Ovary (tissue), 10 donors: ENCODE measurements at places on chromosomes 7 and 10.

- no peak overlapping the region for H3K4me3 ChIP-seq
- no peaks in the 10 kb centered on the region for H3K36me3 ChIP-seq
- DNase-seq = no peak
- no peak overlapping the region for H3K27ac ChIP-seq
Measured at GRCh38 chr10:130227883-130228282, 91.7 kb downstream of the GLRX3 start.

DNA sequence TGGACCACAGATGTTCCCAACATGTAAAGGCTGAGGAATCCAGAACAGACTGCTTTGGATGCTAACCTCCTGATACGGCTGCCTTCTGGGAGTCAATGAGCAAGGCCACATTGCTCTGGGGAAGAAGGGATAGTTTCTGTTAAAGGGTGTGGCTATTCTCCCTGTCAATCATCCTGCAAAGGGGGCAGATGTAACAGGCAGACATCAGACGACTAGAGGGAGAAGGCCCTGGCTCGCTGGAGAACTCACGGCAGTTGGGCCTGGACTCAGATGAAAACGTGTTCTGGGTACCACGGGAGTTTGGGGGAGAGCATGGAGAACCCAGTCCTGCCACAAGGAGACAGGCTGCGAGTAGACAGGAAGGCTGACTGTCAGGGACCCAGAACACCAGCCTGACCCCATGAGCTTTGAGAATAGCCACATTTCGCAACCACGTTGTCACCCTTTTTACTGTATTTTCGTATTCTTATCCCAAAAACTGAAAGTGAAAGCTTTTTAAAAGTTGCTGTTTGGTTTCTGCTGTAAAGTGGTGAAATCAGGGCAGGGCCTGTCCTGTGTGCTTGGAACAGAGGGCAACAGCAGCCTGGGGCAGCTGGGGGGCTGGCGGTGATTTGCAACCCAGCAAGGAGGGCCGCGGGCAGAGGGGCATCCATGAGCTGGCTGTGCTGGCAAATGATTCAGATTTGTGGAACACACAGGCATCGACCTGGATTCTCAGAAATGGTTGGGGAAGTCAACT is 95.3 kb downstream of the MYOF start:
- H3K36me3 ChIP-seq = no peaks in the 10 kb centered on the region
- DNase-seq = no peak
- no peak overlapping the region for H3K27ac ChIP-seq

- no peaks in the 10 kb centered on the region for H3K4me1 ChIP-seq
- no peak overlapping the region for H3K27ac ChIP-seq
- H3K27me3 ChIP-seq = no peaks in the 10 kb centered on the region
- H3K4me3 ChIP-seq = no peak overlapping the region
- no peaks in the 10 kb centered on the region for H3K36me3 ChIP-seq
Measured at GRCh38 chr7:67484244-67484751, 487.7 kb downstream of the TYW1 start.

GRCh38 chr7:32470871-32471270 is 19.3 kb downstream of the LSM5 start:
- no peak overlapping the region for H3K27ac ChIP-seq
- H3K4me1 ChIP-seq = no peaks in the 10 kb centered on the region
- H3K4me3 ChIP-seq = no peak overlapping the region

- no peak overlapping the region for H3K4me3 ChIP-seq
- DNase-seq = no peak
Measured at GRCh38 chr10:84317174-84317573, 11.2 kb upstream of the CCSER2 start.

- no peak overlapping the region for H3K4me3 ChIP-seq
- H3K4me1 ChIP-seq = no peaks in the 10 kb centered on the region
- no peaks in the 10 kb centered on the region for H3K36me3 ChIP-seq
- H3K27ac ChIP-seq = no peak overlapping the region
- H3K27me3 ChIP-seq = no peaks in the 10 kb centered on the region
Measured at GRCh38 chr7:133753513-133753912, 373.6 kb upstream of the LRGUK start.

DNA sequence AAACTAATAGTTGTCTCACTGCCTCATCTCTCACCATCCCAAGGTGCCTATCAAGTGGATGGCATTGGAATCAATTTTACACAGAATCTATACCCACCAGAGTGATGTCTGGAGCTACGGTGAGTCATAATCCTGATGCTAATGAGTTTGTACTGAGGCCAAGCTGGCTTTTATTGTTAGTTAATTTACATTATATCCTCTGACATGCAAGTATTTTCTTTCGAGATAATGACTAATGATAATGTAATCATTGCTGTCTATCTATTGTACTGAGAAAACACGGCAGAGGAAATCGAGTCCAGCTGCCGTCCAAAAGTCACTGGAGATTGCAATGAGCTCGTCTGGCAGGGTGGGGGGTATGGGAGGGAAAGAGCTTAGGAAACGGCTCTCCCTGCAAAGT is 172.4 kb upstream of the LANCL2 start:
- DNase-seq = no peak
- H3K27me3 ChIP-seq = no peaks in the 10 kb centered on the region
- H3K4me3 ChIP-seq = no peak overlapping the region
- H3K27ac ChIP-seq = no peak overlapping the region

GRCh38 chr7:140051820-140052219 is 10.9 kb downstream of the PARP12 start:
- H3K27me3 ChIP-seq = no peaks in the 10 kb centered on the region
- no peak for DNase-seq
- no peak overlapping the region for H3K27ac ChIP-seq
- H3K4me1 ChIP-seq = peaks cover 3% of the 10 kb centered on the region
- no peak overlapping the region for H3K4me3 ChIP-seq
- no peaks in the 10 kb centered on the region for H3K36me3 ChIP-seq

DNA sequence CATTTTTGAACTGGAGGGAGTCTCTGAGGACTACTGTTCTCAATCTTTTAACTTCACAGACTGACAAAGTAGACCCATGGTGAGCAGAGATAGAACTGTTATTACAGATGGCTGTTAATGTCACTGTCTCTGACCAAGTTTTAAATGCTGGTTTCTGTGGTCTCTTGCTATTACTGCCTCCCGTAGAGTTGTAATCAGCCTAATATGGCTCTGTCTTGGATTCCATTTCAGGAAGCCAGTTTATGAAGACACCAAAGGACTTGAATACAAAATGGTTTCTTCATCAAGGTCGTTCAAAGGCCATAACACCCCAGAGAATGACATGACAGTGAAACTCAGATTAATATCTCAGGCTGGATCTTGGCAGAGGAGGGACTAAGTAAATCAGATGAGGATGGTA is 3.9 kb downstream of the SFRP4 start:
- no peak overlapping the region for H3K27ac ChIP-seq
- H3K4me1 ChIP-seq = peaks cover 4% of the 10 kb centered on the region
- no peak overlapping the region for H3K4me3 ChIP-seq
- no peak for DNase-seq

DNA sequence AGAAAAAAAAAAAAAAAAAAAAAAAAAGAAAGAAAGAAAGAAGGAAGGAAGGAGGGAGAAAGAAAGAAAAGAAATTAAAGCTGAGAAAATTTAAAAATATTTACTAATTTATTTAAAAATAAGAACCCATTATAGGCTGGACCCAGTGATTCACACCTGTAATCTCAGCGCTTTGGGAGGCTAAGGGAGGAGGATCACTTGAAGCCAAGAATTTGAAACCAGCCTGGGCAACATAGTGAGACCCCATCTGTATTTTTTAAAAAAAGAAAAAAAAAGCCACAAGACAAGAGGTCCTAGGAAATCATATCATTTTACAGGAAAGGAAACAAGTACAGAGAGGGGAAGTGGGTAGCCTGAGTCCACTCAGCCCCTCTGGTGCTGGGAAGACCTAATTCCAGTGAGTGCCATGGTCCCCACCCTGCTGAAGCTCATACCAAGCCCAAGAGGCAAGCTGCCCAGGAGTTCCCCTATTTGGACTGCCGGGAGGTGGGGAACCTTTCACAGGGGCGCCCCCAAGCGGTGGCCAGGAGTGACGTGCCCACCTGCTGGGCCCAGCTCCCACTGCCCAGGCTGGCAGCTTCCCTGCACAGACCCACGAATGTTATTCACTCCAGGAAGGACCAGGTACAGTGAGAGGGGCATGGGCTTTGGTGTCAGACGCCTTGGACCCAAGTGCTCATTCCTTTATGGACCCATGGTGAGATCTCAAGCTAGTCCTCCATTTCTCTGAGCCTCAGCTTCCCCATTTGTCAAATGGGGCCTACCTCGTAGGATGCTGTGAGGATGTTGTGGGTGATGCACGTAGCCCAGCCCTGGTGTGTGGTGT is 133.6 kb downstream of the ZMIZ1 start:
- H3K27ac ChIP-seq = no peak overlapping the region
- H3K27me3 ChIP-seq = no peaks in the 10 kb centered on the region
- no peak overlapping the region for H3K4me3 ChIP-seq
- H3K4me1 ChIP-seq = peaks cover 5% of the 10 kb centered on the region
- H3K36me3 ChIP-seq = no peaks in the 10 kb centered on the region

GRCh38 chr7:108073305-108074070 is 56.7 kb downstream of the LAMB4 start:
- H3K4me1 ChIP-seq = no peaks in the 10 kb centered on the region
- H3K4me3 ChIP-seq = no peak overlapping the region
- H3K27me3 ChIP-seq = no peaks in the 10 kb centered on the region
- H3K27ac ChIP-seq = no peak overlapping the region

- H3K27ac ChIP-seq = no peak overlapping the region
- H3K36me3 ChIP-seq = no peaks in the 10 kb centered on the region
- no peak overlapping the region for H3K4me3 ChIP-seq
- H3K27me3 ChIP-seq = no peaks in the 10 kb centered on the region
- no peaks in the 10 kb centered on the region for H3K4me1 ChIP-seq
Measured at GRCh38 chr7:38795593-38795992, 113.4 kb downstream of the VPS41 start.

- H3K4me3 ChIP-seq = no peak overlapping the region
- peaks cover 2% of the 10 kb centered on the region for H3K4me1 ChIP-seq
- DNase-seq = peak; percentile 45
- peak overlapping the region; percentile 64 for H3K27ac ChIP-seq
Measured at GRCh38 chr7:76108540-76109233, 60.8 kb downstream of the MDH2 start.

GRCh38 chr7:80748363-80749042 is 110.1 kb downstream of the CD36 start:
- H3K4me1 ChIP-seq = no peaks in the 10 kb centered on the region
- no peaks in the 10 kb centered on the region for H3K36me3 ChIP-seq
- H3K27ac ChIP-seq = no peak overlapping the region
- no peak overlapping the region for H3K4me3 ChIP-seq
- peaks cover under 1% of the 10 kb centered on the region for H3K27me3 ChIP-seq

DNA sequence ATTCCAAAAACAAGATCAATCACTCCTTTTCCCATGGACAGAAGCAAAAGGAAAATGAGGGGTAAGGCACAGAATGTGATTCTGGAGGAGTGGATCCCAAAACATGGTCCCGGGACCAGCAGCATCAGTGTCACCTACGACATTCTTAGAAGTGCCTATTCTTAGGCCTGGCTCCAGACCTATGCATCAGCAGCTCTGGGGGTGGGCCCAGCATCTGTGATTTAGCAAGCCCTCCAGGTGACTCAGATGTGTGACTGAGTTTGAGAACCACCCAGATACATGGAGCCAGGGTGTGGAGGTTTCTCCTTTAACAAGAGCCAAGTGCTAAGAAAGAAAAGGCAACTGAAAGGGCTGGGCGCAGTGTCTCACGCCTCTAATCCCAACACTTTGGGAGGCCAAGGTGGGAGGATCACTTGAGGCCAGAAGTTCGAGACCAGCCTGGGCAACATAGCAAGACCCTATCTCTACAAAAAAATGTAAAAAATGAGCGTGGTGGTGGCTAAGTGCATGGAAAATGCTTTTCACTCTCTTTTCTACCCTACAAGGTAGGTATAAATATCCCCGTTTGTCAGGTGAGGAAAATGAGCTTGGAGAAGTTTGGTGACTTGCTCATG is 17.1 kb upstream of the ARPC1A start:
- no peaks in the 10 kb centered on the region for H3K36me3 ChIP-seq
- DNase-seq = no peak
- H3K4me3 ChIP-seq = no peak overlapping the region
- no peaks in the 10 kb centered on the region for H3K4me1 ChIP-seq

DNA sequence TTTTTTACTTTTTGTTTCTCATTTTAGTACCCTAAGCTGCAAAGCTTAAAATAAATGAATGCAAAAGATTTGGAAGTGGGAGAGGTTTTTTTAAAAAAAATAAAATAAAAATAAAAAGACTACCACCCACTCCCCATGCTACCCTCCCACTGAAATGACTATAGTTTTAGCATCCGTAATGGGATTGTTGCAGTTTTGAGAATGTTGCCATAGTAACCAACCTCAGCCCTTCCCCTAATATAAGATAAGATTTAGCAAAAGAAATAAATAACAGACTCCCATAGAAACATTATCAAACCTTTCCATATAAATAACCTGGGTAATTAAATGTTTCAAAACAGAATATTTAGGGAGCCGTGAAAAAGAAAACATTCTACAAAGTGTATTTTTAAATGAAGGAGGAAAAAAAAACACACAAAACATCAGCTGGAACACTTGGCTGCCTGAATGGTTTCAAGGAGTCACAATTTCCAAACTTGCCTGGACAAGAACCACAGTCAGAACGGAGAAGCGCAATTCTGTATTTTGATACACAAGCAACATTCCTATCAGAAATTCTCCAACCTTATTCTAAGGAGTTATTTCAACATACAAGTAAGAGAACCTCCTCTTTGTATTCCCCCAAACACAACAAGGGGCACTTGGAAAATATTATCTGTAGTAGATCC is 57.4 kb downstream of the DGKI start:
- H3K36me3 ChIP-seq = no peaks in the 10 kb centered on the region
- no peaks in the 10 kb centered on the region for H3K4me1 ChIP-seq
- DNase-seq = no peak
- no peaks in the 10 kb centered on the region for H3K27me3 ChIP-seq
- H3K4me3 ChIP-seq = no peak overlapping the region
- H3K27ac ChIP-seq = no peak overlapping the region

- H3K4me3 ChIP-seq = no peak overlapping the region
- H3K27ac ChIP-seq = no peak overlapping the region
- no peaks in the 10 kb centered on the region for H3K36me3 ChIP-seq
- no peaks in the 10 kb centered on the region for H3K4me1 ChIP-seq
- no peak for DNase-seq
Measured at GRCh38 chr7:158452331-158452730, 135.3 kb downstream of the PTPRN2 start.

DNA sequence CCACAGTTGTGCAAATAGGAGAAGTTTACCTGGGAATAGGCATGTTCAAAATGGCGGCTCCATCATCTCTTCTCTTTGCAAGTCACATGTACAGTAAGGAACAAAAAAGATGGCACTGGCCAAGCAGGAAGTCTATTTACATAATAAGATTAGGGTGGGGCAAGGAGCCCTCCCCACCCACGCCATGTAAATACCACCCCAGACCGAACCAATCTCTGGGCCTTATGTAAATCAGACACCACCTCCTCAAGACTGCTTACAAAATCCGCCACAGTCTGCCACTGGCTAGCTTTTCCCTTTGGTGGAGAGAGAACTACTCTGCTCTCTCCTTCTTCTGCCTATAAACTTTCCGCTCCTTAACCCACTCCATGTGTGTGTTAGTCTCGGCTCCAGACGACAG is 1496.3 kb downstream of the REEP3 start:
- DNase-seq = no peak
- no peaks in the 10 kb centered on the region for H3K27me3 ChIP-seq
- H3K36me3 ChIP-seq = no peaks in the 10 kb centered on the region
- no peak overlapping the region for H3K4me3 ChIP-seq

- H3K27me3 ChIP-seq = no peaks in the 10 kb centered on the region
- no peak overlapping the region for H3K27ac ChIP-seq
- H3K4me1 ChIP-seq = no peaks in the 10 kb centered on the region
- H3K36me3 ChIP-seq = no peaks in the 10 kb centered on the region
- H3K4me3 ChIP-seq = no peak overlapping the region
Measured at GRCh38 chr7:12490107-12490688, 80.3 kb upstream of the SCIN start.
